ENCODE measurements at places on chromosomes 7 and 10.

GRCh38 chr10:63579371-63580014 lies 58.3 kb downstream of the REEP3 start:
- DNase-seq = no peak

GRCh38 chr7:158403013-158403821 lies 184.4 kb downstream of the PTPRN2 start:
- no peak for DNase-seq

- DNase-seq = no peak
Measured at GRCh38 chr10:5895365-5895764, 5.3 kb downstream of the FBH1 start.

DNA sequence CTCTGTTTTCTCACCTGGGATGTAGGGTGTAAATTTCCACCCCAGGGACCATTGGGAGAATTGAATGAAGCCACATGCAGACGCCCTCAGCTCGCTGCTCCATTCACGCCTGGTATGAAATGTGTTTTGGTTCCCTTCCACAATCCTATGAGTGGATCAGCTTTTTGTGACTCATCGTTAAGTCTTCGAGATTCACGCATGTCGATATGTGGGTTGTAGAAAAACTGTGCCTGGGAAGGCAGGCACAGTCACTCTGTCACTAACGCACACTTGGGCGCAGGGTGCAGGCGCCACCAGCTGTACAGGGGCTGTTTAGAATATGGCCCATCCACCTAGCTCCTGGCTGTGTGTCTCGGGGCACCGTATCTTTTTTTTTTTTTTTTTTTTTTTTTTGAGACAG lies 64.2 kb upstream of the SH2B2 start:
- no peak for DNase-seq

DNA sequence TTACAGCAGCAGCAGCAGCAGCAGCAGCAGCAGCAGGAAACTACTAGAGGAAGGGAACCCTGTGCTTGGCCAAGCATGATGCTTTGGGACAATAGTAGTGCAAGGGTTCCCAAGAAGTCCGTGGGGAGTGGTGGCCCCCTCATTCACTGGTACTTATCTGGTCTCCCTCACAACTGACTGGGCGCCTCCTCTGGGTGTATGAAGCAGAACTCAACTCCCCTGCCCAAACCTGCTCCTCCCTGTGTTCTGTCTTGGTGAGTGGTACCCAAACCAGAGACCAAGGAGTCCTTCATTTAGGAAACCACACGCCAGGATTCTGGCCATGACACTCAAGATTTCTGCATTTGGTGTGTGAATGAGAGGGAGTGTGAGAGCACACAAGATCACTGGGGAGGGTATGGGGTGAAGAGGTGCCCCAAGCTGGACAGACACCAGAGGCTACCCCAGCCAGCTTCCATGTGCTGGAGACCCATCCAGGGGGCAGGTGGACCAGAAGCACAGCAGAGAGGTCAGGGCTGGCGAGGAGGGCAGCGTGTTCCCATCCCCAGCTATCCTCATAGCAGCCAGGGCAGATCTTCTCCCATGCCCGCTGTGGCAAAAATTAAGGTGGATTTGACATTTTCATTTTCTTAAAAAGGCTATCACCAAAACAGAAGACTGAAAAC lies 10.6 kb upstream of the ZNF777 start:
- no peak for DNase-seq

DNA sequence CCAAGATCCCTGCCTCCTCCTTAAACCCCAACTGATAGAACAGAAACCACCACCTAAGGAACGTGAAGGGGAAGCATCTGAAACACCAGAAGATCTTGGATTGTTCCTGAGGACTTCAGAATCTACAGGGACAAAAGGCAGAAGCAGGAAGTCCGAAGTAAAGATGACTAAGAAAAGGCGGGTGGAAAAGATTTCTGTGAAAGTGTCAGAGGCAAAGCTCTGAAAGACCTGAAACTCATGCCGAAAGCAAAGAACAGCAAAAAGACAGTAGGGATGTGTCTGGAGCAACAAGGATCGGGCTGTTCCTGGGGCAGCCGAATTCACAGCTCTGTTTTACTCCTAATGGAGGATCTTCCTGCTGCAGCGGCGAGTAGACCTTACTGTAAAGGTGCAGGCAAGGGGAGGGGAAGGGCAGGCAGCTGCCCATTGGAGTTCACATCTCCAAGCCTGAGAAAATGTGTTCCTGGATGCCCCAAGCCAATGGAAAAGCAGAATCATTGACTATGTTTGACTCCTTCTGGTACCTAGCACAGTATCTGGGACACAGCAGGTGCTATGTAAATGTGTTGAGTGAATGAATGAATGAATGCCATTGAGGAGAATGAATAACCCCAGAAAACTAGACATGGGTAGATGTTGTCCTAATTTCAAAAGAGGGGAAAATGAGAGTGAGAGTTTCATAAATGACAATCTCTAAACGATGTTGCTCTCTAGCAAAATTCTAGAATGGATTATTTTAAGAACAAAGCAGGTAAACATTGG lies 40.4 kb downstream of the PDIA4 start:
- no peak for DNase-seq

- no peak for DNase-seq
Measured at GRCh38 chr10:133358162-133358924, 524 bp upstream of the FUOM start.

- DNase-seq = no peak
Measured at GRCh38 chr10:11776080-11776479, 33.9 kb downstream of the ECHDC3 start.

- DNase-seq = no peak
Measured at GRCh38 chr7:132972745-132973144, 109.1 kb downstream of the CHCHD3 start.

DNA sequence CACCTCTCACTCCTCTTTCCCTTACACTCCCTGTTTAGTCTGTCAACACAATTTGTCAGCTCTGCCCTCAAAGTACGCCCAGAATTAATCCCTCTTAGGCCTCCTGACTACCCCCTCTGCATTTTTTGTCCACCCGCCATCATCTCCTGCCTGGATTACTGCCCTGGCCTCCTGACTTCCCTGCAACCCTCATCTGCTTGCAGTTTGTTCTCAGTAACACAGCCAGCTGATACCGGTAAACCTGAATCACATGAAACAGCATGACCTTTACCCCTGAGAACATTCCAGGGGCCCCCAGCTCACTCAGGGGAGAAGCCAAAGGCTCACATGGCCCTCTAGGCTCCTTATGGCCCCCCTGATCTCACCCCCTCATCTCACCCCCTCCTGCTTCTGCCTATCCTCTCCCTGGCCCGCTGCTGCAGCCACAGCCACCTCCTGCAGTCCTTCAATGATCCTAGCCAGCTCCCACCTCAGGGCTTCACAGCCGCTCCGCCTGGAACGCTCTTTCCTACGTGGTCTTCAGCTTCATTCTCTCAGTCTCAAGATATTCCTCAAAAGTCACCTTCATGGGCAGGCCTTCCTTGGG lies 8.9 kb downstream of the C10orf53 start:
- DNase-seq = no peak

Measured in NCI-H1092 (cell line).